ENCODE measurements at places on chromosomes 4 and X. TPM values are rescaled to one million over a fixed set of nuclear protein-coding genes. Genes with fewer than 3 reads are reported as not detected.

- peaks cover 2% of the 10 kb centered on the region for H3K4me1 ChIP-seq
- no peak overlapping the region for H3K27ac ChIP-seq
- H3K36me3 ChIP-seq: no peaks in the 10 kb centered on the region
- peaks cover 7% of the 10 kb centered on the region for H3K27me3 ChIP-seq
- no peak overlapping the region for H3K4me3 ChIP-seq
Measured at GRCh38 chr4:10161840-10162239, 45.2 kb upstream of the WDR1 start.

DNA sequence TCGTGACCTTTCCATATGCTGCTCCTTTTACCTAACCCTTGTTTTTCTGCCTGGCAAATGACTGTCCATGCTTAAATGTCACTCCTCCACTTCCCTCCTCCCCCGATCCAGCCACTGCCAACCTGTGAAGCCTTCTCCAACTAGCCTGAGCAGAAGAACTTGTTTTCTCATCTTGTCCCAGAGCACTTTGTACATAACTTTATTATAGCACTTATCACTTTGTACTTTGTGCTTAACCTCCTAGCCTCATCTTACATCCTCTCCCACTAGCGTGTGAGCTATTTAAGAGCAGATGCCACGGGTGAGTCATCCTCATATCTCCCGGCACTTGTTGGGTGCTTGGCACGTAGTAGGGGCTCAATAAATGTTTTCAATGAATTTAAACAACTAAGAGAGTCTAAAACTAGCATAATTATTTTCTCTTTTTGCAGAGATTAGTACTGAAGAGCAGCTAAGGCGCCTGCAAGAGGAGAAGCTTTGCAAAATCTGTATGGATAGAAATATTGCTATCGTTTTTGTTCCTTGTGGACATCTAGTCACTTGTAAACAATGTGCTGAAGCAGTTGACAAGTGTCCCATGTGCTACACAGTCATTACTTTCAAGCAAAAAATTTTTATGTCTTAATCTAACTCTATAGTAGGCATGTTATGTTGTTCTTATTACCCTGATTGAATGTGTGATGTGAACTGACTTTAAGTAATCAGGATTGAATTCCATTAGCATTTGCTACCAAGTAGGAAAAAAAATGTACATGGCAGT is 46.9 kb downstream of the XIAP start:
- no peak overlapping the region for H3K4me3 ChIP-seq
- no peaks in the 10 kb centered on the region for H3K4me1 ChIP-seq
- H3K27me3 ChIP-seq: no peaks in the 10 kb centered on the region
- H3K36me3 ChIP-seq: peaks cover 23% of the 10 kb centered on the region
- no peak overlapping the region for H3K27ac ChIP-seq

- H3K36me3 ChIP-seq: no peaks in the 10 kb centered on the region
- no peaks in the 10 kb centered on the region for H3K27me3 ChIP-seq
- peak overlapping the region; percentile 31 for H3K27ac ChIP-seq
- DNase-seq: no peak
- H3K4me3 ChIP-seq: no peak overlapping the region
Measured at GRCh38 chr4:53016099-53016820, 154.1 kb downstream of the RASL11B start.

DNA sequence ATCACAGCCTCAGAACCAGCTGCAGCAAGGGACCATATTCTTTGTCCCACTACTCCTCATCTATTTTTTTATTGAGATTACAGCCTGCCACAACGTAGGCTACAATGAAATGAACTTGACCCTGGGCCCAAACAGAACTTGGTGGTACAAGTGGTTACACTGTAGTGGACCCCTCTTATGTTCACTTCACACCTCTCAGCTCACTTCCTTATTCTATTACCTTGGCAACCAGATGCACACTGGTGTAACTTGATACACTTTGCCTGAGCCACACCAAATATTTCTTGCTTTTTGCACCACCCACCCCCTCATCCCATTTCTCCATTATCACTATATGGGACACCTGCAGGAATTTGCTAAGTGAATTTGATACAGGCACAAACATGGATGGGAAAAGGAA is 105.8 kb downstream of the CXCL13 start:
- DNase-seq: no peak
- H3K4me3 ChIP-seq: no peak overlapping the region
- H3K27ac ChIP-seq: no peak overlapping the region

The UGT2B7 gene
- not detected for total RNA-seq

DNA sequence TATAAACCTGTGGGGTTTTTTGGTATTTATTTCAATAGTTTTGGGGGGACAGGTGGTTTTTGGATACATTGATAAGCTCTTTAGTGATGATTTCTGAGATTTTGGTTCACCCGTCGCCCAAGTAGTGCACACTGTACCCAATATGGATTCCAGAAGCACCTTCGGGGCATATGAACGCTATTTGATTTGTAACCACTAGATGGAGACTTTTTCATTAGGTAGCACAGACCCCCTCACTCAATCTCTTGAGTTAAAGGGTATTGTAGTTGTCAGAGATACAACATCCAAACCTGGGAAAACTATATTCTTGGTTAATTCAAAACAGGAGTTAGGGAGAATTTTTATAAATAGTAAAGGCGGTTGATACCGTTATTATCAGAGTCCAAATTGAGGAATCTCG is 79.8 kb downstream of the SPANXN3 start:
- no peaks in the 10 kb centered on the region for H3K4me1 ChIP-seq
- no peak overlapping the region for H3K4me3 ChIP-seq
- no peaks in the 10 kb centered on the region for H3K36me3 ChIP-seq
- no peak for DNase-seq
- no peaks in the 10 kb centered on the region for H3K27me3 ChIP-seq

The FAM241A gene
- 0.20 TPM for total RNA-seq

Data from mesothelial cell of epicardium (in vitro differentiated cells).